HepG2 (cell line): ENCODE measurements at places on chromosomes 16 and 17. TPM values are rescaled to one million over a fixed set of nuclear protein-coding genes. Genes with fewer than 3 reads are reported as not detected.

Gene ABCA8
- polyA plus RNA-seq = 0.05 and 0.07 TPM in 2 replicates

Gene CTRB1
- 0.55 TPM in 1 of 2 replicates, not detected in the other for polyA plus RNA-seq

Gene QPRT
- polyA plus RNA-seq = 130 and 137 TPM in 2 replicates

Gene IL32
- polyA plus RNA-seq = 165 and 258 TPM in 2 replicates

Gene GPR142
- not detected in 2 replicates for polyA plus RNA-seq

Gene TBC1D3D
- 1.3 and 3.2 TPM in 2 replicates for polyA plus RNA-seq

Gene DNAH2
- polyA plus RNA-seq = not detected in 2 replicates

Gene MPO
- not detected in 2 replicates for polyA plus RNA-seq
